Stimulated activated CD4-positive, alpha-beta T cell treated with anti-CD3 and anti-CD28 coated beads, TNF-alpha, amount 100 ng/mL, for 24 hours (primary cell): ENCODE measurements at places on chromosomes 6 and 20.

- no peak for DNase-seq
Measured at GRCh38 chr6:79775222-79775621, 144.1 kb downstream of the SH3BGRL2 start.

- DNase-seq = peak; percentile 7
Measured at GRCh38 chr6:125748406-125749172, 843 bp upstream of the HEY2 start.

- DNase-seq = no peak
Measured at GRCh38 chr6:109377717-109378116, 4.5 kb downstream of the CD164 start.

DNA sequence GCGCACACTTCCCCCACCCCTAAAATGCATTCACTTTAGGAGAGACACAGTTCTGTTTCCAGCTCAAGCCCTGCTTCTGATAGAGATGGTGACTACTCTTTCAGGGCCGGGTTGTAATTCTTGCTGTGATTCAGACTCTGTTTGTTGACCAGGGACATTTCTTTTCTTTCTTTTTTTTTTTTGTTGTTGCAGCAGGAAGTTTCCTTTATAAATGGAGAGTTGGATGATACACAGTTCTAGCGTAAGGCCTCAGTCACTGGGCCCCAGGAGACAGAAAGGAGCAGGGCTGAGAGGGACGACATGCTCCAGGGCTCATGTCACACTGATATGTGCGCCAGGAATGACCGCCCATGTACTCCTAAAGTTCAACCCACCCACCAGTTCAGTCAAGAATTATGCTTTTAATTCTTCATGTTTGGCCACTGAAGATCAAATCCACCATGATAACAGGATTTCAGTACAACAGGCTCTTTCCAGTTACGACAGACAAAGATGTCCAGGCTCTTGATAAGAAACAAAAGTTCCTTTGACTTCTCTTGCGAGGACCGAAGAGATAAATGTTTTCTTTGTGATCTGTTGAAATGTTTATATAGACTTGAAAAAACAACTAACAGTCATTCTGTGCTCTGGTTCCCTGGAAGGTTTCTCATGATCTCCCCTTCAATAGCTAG lies 142.5 kb downstream of the CD164 start:
- DNase-seq = no peak

DNA sequence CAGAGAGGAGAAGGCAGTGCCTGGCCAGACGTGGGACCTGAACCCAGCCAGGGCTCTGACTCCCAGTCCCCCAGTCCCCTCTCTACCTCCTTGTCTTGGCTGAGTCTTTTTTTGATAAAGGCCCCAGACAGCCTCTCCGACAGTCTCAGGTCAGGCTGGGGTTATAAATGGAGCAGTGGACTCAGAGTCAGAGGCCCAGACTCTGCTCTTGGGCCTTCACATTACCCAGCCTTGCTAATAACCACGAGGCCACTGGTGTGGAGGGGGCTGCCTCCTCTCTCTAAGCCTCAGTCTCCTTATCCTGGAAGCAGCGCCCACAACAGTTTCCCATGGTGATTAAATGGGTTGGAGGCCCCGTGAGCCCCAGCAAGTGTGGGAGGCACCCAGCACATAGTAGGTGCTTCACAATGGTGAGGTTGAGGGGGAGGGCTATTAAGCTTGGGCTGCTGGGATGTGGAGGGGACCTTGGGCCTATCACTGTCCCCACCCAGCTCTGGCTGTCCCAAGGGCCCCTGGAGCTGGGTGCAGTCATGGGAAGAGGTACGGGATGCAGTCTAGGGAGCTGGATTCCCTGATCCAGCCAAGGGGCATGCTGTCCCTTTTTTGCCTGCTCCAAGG lies 35.7 kb downstream of the TGM2 start:
- DNase-seq = no peak

DNA sequence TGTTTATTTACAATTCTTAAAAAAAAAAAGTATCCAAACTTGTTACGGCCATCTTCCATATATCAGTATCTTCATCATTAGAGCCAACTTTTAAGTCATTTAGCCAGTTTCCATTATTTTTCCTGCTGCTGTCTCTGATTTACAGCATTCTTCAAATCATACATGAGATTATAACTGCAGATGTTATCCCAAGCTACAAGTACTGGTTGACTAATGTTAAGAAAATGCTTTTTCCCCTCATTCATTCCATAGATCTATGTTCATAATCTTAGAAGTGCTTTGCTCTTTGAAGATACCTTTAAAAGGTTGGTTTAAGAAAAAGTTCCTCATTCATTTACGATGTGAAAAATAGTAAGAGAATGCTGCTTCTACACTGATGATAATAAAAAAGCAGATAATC lies 158.7 kb downstream of the RNGTT start:
- DNase-seq = no peak

DNA sequence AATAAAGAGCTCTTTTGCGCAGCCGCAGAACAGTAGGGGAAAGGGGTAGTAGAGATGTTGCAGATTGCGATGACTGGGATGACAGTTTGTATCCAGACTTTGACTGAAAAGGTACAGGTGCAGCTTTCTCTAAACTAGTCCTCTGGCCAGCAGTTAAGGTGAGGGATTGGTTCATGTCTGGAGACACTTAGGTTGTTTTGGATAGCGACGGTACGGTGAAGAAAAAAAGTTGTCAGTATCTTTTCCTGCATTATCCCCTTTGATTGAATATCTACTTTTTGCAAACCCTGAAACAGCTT lies 537 bp downstream of the PRR3 start:
- no peak for DNase-seq

DNA sequence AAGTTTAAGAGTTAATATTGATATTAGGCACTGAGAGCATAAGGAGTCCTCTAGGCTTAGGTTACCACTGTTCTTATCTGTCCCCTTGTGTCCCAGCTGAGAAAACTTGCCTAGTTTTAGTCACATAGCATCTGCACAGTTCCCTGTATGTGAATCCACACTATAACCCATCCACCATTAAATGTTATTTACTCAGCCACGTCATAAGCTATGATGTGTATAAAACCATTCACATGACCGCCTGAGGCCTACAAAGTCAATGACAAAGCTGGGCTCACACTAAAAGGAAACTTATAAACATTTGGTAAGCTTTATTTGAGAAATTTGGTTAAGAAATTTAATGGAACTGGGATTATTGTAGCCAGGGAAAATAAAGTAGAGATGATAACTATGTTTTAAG lies 59.2 kb upstream of the TFAP2D start:
- no peak for DNase-seq

DNA sequence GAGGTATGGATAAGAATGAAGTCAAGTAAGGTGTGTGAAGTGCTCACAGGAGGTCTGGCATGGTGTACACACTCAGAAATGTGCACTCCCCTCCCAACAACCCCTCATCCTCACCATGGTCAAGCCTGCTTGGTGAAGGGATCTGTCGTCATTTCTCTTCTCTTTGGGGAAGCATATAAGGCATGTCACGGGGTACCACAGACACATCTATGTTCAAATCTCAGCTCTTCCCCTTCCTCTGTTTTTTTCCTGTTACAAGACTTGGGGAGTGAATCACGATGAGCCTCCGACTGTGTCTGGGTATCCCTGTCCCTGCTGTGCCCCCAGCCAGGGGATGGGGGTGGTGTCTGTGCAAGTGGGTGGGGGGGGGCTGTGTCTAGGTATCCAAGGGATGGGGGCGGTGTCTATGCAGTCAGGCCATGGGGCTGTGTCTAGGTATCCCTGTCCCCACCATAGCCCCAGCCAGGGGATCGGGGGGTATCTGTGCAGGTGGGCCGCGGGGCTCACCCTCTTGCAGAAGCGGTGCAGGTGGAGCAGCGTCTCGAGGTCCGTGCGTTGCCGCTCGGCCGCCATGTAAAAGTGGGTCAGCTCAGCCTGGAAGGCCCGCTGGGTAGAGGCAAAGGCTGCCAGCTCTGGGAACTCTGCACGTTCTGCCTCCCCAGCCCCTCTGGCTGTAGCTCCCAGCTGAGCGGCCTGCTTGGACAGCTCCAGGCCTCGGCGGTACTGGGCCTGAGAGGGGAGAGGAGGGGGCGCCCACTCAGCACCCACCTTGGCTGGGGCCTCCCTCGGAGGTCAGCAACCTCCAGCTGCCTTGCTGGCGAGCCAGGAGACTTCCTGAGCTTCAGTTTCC lies 43.6 kb downstream of the KIAA1755 start:
- no peak for DNase-seq

GRCh38 chr6:41502917-41503671 lies 43.1 kb upstream of the FOXP4 start:
- no peak for DNase-seq

DNA sequence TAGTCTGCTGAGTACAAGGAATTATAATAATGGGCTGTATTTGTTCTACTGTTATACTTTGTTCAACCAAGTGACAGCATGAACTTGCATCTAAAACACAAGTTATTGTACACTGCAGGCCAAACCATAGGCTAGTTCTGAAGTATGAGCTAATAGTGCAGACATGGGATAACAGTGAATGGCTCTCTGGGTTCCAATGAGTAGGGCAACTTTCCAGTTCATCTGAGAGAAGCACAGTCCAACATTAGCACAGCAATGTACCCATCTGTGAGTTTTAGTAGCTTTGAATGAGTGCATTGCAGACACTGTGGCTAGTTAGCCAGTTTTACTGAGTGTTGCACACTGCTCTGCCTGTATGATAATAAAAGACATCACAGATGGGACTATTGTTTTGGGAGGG lies 56.5 kb upstream of the FUT9 start:
- no peak for DNase-seq

DNA sequence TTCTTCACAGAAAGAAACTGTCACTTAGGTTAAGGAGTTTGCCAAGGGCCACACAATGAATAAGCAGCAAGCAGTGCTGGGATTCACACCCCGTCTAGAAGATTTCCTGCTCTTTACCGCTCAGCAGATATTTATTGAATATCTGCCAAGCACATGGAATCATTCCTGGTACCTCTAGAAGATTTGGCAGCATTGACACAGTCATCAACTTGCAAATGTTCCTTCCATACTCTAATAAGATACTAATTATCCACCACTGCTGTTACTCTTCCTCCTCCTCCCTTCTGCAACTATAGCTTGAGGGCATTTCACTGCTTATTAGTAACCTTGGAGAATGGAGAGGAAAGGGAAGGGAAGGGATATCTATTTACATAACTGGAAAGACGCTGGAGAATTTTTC lies 13.0 kb downstream of the MOXD1 start:
- no peak for DNase-seq

DNA sequence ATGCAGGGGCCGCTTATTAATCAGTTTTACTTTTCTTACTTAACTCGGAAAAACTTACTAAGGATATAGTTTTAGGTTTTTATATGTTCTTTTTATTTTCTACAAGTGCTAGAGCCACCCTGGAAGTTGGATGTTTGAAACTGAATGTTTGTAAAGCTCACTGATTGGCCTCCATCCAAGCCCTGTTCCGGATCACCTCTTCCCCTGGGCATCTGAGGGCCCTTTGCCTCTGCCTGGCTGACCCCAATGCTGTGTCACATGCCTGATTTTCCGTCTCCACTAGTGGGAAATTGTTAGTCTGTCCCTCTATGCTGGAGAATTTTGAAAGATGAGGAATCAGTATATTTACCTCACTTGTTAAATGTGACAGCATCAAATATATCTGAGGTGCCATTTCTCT lies 79.3 kb downstream of the SLC35F1 start:
- DNase-seq = no peak
